ENCODE measurements at places on chromosomes 7 and 10.

GRCh38 chr7:22438994-22439393 is 61.0 kb downstream of the STEAP1B start:
- DNase-seq = no peak

DNA sequence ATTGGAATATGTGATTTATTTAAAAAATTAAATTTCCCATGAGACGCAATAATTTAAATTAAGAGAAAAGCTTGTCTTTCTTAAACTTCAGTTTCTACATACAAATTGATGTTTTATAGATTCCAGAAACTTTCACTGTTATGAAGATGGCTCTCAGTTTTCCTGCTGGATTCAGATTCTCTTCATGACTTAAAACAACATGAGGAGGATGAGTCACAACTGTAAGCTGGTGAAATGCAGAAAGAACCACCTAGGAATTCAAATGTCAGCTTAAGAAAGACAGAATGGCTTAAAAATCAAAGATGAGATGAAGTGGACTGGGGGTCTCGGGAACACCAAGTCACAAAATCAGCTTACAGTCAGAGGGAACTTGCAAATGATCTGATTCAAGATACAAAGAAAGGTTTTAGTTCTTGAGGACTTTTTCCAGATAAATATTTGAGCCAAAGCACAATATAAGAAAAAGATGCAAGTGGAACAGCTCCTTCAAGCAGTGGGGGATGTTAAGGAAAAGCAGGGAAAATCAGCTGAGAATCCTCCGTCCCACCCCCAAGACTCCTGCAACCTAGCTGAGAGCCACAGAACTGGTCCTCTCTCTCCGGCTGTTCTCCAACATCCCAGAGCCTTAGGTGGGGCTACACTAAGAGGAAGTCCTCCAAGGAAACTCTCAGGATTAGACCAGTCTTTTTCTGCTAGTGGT is 279.8 kb downstream of the KCNMA1 start:
- no peak for DNase-seq

DNA sequence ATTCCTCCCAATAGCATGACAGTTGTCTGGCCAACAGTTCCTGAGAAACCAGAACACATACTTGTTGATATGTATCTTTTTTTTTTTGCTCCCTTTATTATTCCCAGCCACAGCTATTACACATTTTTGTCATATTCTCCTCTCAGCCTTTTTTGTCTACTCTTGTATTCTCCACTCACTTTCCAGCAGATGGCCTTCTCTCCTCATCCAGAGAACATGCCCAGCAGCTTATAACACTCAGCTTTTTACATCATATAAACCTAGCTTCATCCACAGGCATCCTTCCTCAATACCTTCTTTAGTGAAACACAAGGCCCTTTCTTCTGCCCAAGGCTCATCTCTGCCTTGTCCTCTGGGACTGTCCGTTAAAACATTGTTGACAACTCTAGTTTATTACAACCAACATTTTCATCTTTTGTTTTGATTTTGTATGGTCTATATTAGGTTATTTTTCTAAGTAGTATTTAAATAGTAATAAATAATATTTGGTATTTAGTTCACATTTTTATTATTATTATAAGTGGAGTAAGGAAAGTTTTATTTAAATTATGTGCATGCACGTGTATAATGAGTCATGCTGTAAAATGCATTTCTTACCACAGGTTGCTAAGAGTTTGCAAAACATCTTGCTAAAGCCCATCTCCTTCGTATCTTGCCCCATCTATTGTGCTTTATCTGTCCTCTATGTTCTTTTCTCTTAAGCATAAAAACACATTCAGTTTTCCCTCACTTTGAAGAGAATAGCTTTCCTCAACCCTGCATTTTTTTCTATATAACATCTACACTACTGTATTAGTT is 101.5 kb downstream of the ORC5 start:
- DNase-seq = no peak

- DNase-seq = no peak
Measured at GRCh38 chr7:80499350-80499953, 12.4 kb downstream of the GNAT3 start.

- DNase-seq = no peak
Measured at GRCh38 chr10:43252166-43252782, 14.6 kb downstream of the RASGEF1A start.

DNA sequence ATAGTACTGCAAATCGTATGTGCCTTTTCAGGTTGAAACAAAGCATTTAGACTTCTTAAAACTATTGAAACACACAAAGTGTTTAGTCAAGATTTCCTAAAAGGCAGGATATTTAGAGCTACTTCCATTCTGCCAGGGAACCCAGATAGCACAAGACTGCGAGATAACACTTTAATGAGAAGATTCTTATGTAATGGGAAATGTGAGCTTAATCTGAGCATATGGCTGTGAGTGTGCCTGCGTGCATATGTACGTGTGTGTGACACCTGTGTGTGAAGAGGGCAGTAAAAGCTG is 14.3 kb upstream of the JCAD start:
- DNase-seq = no peak

- no peak for DNase-seq
Measured at GRCh38 chr7:18906901-18907300, 210.5 kb downstream of the TWIST1 start.

GRCh38 chr10:113027574-113028455 is 77.8 kb downstream of the TCF7L2 start:
- DNase-seq = no peak

DNA sequence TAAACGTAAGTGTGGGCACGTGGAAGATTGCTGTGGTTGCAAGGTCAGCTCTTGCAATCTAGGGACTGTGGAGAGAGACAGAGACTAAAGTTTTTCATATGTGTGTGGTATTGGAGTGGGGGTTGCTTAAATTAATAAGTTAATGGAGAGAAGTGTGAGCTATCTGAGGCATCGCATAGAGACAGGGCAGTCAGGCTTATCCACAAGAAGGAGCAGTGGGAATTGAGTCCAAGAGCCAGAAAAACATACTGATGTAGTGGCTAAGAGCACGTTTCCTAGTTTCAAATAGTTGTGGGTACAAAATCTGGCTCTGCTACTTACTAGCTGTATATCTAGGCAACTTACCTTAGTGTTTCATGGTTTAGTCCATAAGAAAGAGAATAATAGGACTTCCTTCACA is 65.8 kb downstream of the SORCS3 start:
- DNase-seq = no peak

- no peak for DNase-seq
Measured at GRCh38 chr7:47715631-47716068, 133.7 kb upstream of the TNS3 start.

- DNase-seq = no peak
Measured at GRCh38 chr10:46070749-46071148, 24.7 kb upstream of the MSMB start.

GRCh38 chr10:31749981-31750840 is 178.4 kb downstream of the ARHGAP12 start:
- DNase-seq = no peak

DNA sequence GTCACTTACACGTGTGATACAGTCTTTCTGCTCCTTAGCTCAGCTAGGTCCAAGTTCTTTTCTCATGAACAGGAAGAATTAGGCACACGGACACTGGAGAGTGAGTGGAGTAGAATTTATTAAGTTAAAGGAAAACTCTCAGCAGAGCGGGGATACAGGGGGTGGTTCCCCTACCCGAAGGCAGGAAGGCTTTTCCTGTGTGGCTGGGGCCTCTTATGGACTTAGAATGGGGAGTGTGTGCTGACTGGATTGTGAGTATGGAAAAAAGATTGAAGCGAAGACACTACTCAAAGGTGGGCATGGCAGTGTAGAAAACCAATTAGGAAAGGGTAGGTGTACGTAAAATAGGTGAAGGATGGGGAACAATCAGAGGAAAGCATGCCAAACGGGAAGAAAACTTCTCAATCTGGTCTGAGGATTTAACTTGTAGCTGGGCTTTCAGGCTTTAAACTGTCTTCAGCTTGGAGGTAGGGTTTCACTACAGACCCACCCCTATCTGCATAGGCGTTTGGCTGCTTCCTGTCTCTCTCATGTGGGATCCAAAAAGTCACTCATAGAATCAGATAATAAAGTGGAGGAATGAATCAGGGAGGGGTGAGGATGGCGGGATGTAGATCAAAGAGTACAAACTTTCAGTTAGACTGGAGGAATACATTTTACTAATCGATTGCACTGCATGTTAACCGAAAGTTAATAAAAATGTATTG is 104.2 kb downstream of the ANKRD7 start:
- DNase-seq = no peak

- DNase-seq = no peak
Measured at GRCh38 chr10:26567351-26567721, 129.2 kb downstream of the APBB1IP start.

- no peak for DNase-seq
Measured at GRCh38 chr10:22648547-22648961, 65.8 kb downstream of the PIP4K2A start.

DNA sequence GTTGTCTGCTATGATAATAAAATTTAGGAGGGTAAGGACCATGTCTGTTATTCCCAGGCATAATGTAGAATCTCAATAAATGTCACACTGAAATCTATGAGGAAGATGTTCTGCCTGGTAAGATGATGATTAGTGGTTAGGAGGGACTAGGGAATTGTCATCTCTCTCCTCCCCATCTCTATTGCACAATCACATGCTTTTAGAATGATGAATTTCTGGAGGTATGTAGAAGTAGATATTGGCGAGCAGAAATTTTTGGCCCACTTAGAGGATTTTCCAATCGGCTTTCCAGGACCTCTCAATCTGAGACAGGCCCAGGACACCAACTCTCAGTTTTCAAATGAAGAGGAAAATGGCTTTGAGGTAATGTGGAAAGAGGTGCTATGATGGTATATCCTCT is 2.0 kb upstream of the PITX3 start:
- no peak for DNase-seq

DNA sequence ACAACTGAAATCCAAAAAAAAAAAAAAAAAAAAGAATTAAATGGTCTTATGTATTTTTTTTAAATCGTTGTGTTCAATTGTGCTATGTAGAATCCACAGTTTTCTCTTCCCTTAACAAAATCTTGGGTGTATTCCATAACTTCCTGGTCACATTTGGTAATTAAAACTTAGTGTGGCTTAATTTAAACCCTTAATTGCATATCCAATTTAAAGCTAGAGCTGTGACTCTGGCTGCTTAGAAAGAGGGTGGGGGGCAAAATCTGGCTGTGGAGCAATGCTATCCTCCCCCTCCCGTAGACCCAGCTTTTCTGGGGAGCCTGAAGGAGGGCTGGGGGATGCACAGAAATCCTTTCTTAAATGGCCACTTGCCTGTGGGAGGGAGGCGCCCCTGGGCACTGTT is 695.1 kb downstream of the INHBA start:
- no peak for DNase-seq

GRCh38 chr10:18582803-18583202 is 68.6 kb downstream of the NSUN6 start:
- no peak for DNase-seq

- DNase-seq = no peak
Measured at GRCh38 chr7:22390516-22390915, 33.6 kb upstream of the RAPGEF5 start.

- no peak for DNase-seq
Measured at GRCh38 chr7:7731732-7732131, 13.3 kb upstream of the RPA3 start.

DNA sequence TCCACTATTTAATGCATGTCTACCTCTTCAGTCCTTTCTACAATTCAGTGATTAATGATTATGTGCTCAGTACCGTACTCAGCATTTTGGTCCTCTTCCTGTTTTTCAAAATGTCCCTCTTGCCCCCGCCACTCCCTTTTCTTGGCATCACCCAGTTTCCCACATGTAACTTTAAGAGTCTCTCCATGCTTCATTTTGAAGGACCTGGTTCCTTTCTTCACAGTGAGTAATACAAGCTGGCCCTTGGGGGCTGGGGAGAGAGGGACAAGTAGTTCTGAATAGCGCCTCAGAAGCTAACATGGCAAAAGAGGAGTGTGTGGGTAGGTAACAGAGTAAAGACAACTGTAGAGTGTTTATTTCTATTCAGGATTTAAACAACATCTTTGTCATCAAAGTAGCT is 34.6 kb upstream of the SLIT1 start:
- DNase-seq = no peak

GRCh38 chr7:105662998-105663397 is 81.7 kb upstream of the EFCAB10 start:
- DNase-seq = no peak

- DNase-seq = no peak
Measured at GRCh38 chr10:71006506-71006905, 118.1 kb upstream of the PCBD1 start.

DNA sequence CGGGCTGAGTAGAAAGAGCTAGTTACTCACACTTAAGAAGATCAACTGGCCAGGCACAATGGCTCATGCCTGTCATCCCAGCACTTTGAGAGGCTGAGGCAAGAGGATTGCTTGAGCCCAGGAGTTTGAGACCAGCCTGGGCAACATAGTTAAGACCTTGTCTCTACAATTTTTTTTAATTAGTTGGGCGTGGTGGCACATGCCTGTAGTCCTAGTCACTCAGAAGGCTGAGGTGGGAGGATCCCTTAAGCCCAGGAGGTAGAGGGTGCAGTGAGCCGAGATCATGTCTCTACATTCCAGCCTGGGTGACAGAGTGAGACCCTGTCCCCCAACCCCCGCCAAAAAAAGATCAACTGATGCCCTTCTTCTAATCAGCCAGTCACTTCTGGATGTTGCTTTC is 74.6 kb upstream of the ATP6V0A4 start:
- no peak for DNase-seq

DNA sequence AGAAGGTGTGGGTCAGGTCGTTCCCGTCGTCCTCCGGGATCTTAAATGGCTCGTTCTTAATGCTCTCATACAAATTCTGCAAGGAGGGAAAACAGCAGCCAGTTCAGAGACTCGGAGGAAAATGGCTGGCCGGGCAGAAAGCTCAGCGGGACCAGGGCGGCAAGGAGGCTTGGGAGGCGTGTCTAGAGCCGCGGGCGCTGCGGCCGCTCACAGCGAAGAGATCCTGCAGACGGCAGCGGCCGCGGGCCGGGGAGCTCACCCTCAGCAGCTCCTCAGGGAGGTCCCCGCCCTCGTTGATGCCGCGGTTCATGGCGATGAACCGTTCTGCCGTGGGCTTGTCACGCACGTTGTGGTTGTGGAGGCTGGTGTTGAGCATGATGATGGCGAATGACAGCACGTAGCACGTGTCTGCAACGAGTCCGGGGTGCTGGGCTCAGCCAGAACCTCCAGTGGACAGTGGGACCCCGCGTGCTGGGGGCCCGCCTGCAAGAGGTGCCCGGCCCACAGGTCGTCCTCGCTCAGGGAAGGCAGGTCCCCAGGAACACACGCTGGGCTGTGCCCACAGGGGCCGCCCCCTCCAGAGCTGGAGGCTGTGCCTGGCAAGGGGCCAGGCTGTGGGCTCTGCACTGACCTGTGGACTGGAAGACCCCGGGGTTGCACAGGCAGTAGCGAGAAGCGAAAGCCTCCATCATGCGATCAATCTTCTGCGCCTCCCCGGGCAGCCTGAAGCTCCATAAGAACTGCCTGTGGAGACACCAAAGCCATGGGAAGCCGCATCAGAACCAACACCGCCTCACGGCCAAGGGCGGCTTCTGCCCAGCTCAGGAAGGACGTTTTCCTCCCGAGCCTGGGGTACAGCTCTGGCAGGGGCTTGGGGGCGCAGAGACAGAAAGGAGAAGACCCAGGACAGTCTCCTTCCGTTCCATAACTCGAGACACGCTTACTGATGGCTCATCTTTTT is 101.6 kb downstream of the CYTH3 start:
- DNase-seq = no peak
